Cerebellum (tissue), 4 donors: ENCODE measurements at places on chromosomes 6 and 20.

- DNase-seq = no peak
These were observed 87.7 kb upstream of the HMGCLL1 start for GRCh38 chr6:55666606-55667225.

- no peak for DNase-seq
These were observed 26.5 kb upstream of the RNF24 start for GRCh38 chr20:4041748-4042411.

DNA sequence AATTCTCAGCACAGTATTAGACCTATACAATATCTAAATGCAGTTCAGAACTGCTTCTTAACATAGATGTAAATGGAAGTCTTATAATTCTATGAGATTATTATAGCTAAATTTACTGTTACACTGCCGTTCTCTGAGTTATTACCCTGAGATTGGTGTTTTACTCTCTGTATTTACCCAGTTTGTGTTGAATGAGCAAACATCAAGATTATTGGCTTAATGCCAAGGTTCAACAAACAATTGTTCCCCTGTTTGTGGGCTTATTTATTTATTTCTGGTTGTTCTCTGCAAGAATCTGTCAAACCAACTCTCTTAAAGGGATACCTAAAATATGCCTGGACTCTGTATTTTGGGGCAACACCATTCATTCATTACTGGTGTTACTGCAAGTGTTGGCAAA is 5.2 kb upstream of the STMND1 start:
- DNase-seq = no peak

- DNase-seq = no peak
These were observed 38.5 kb downstream of the HTR1B start for GRCh38 chr6:77424761-77425160.

- DNase-seq = no peak
These were observed 9.8 kb downstream of the MAS1L start for GRCh38 chr6:29477923-29478450.

DNA sequence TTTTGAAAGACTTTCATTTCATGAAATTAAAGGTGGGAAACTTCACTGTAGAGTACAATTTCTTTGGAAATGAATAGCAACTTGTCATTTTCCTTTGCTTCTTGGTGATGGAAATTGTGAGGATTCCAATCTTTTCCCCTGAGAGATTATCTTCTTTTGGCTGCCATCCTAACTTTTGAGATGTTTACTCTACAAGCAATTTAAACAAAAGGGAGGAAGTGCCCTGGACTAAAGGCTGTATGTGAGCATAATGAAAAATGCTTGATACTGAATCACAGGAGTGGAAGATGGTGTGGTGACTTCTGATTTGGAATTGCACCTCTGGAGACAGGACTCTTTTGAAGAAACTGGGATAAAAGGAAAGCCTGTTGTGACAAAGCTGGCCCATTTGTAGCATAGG is 43.1 kb upstream of the JAG1 start:
- no peak for DNase-seq

DNA sequence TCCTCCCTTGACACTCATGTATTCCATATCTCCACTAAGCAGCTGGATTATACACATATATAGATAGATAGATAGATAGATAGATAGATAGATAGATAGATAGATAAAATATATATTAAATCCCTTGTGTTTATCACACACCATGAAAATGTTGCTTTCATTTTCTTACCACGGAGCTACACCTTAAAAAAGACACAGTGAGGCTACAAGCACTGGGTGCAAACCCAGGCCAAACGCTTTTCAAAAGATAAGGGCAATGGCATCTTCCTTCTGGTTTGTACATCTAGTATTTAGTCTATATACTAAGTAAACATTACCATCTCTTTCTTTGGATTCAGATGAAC is 377.1 kb downstream of the ESR1 start:
- DNase-seq = no peak

DNA sequence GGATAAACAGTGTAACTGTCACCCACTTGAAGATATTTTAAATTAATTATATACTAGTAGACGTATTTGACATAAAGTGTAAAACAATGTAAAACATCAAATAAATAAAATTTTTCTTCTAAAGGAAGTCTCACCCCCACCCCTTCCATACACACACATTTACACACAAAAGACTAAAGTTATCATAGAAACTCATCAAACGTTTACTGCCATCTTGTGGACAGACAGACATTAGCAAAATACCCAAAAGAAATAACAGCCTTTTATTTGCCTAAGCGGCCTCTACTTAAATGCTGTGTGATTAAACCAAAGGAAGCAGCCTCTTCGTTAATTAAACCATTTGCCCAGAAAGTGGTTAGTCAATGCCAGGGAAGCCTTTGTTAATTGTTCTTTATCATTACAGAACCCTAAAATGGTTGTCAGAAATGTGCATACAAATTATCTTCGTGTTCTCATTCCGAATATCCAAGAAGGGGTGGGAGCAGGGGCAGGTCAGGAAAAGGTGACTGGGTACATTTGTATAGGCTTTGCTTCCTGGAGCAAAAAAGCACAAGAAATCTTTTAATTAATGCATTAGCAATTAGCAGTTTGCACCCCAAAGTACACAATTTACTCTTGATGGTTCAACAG is 176.2 kb upstream of the SASH1 start:
- DNase-seq = peak; percentile 11
